ENCODE measurements at places on chromosomes 6 and 20.

GRCh38 chr6:72267470-72267869, 354.4 kb upstream of the KCNQ5 start:
- no peak for DNase-seq

- DNase-seq: no peak
Measured at GRCh38 chr6:46175976-46176375, 5.2 kb upstream of the ENPP5 start.

- no peak for DNase-seq
Measured at GRCh38 chr6:22029171-22029570, 267.7 kb downstream of the PRL start.

DNA sequence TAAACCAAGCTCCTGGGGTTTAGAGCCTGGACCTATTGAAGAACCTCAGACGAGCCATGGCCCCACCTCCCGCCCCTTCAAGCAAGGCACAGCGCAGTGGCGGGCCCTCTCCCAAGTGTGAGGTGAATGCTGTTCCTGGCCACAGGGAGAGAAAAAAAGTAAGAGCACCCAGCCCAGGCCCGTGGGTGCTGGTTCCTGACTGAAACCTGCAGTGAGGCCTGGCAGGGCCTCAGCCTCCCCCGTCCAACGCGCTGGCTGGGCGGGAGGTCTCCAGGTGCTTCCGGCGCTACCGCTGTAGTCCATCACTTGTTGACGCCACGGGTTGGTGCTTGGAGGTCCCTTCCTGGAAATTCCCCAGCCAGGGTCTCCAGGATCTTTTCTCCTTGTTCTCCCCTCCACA, 5.5 kb upstream of the FAM83C start:
- DNase-seq: no peak

DNA sequence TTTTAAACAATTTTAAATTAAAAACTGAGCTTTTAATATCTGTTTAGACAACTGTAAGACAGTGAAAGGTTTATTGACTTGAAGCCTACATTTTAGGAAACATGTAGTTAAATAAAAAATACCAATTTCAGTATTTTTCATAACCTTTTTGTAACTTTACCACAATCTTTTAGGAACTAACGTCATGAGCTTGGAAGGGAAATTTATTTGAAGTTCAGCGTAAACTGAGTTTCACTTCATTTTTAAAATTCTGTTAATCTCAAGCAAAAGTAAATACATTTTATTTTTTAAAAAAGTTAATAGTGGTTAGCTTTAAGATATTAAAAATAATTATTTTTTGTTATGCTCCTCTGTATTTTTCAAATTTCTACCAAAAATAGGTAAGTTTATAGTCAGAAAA, 5.5 kb downstream of the CST7 start:
- no peak for DNase-seq

DNA sequence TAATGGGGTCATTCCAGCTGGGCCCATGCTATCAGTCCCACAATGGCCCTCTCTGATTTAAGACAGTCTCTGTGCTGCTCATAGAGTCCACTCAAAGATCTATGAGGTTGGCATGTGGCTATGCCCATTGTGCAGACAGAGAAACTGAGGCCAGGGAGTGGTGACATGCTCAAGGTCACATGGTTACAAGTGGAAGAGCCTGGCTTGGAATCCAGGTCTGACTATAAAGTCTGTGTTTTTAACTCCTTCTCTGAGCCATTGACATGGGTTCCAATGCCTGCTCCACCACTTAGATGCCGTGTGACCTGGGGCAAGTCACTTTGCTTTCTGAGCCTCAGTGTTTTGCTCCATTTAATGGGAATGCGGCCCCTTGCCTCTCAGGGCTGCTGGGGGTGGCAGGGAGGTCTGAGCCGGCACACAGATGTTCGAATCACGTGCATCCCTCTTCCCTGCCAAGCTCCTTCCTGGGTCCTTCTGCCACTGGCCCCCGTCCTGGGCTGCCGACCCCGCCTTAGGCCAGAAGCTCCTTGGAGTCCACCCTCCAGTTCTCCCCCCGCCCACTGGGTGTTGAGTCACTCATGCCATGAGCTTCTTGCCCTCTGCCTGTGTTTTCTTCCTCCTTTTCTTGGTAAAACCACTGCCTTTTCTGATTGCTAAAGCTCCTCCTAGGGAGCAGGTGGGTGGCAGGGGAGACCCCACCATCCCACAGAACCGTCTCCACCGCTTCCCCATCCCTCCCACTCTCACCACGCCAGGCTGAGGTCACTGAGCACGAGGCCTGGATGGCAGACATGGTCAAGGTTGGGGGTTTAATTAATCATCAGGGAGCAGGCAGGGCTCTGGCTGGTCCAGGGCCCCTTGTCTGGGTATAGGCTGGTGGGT, 35.7 kb downstream of the CEBPB start:
- peak; percentile 70 for DNase-seq

DNA sequence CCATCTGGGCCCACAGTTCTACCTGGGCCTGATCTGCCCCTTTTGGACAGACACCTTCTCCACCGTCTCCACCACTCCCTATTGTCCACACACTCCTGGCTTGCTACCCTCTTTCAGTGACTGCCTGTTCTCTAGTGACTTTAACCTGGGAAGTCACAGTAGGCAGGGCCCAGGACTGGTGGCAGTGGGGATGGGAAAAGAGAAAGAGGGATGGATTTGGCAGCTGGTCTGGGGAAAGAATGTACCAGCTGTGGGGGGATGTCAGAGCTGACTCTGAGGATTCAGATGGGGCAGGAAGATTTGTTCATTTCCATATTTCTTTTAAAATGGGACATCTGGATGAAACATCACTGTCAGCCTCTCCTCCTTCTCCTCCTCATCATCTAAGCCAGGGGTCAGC, 85.5 kb downstream of the SULF2 start:
- DNase-seq: no peak

- DNase-seq: no peak
Measured at GRCh38 chr6:138714493-138714892, 59.1 kb upstream of the CCDC28A start.

DNA sequence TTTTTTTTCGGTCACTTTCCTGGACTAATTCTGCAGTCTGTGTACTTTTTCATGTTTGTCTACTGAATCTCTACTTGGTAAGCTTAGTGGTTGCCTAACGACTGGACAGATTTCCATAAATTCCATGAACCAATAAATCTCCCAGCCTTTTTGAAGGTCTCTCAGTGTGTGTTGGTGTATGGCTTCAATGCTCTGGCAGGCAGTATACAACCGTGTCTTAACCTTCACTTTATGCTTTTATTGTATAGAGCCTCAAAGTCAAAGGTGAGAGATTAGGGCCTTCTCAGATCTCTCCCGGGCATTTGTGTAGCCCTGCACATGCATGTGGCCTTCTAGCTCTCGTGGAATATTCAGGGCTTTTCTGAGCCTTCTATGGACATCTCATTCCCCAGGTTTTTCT, 14.3 kb upstream of the CMTR1 start:
- DNase-seq: no peak

GRCh38 chr20:4153661-4154238, 138.4 kb upstream of the RNF24 start:
- no peak for DNase-seq

- no peak for DNase-seq
Measured at GRCh38 chr6:50785921-50786320, 32.8 kb upstream of the TFAP2B start.

- no peak for DNase-seq
Measured at GRCh38 chr20:219290-220115, 7.6 kb upstream of the DEFB129 start.

DNA sequence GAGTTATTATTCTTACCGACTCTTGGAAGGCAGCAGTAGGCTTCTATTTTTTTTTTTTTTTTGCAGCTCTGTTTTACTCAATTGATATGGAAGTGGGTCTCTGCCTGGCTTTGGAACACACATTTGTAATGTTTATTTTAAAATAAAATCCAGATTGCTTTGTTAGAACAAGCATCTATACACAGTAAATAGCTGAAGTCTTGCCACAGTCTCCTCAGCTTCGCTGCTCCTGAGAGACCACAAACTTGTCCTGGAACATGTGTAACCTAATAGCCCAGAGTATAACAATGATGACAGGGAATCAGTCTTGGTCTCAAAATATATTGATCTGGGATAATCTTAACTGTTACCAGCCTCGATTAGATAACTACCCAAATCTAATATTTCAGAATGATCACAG, 299.8 kb upstream of the NOX3 start:
- no peak for DNase-seq

DNA sequence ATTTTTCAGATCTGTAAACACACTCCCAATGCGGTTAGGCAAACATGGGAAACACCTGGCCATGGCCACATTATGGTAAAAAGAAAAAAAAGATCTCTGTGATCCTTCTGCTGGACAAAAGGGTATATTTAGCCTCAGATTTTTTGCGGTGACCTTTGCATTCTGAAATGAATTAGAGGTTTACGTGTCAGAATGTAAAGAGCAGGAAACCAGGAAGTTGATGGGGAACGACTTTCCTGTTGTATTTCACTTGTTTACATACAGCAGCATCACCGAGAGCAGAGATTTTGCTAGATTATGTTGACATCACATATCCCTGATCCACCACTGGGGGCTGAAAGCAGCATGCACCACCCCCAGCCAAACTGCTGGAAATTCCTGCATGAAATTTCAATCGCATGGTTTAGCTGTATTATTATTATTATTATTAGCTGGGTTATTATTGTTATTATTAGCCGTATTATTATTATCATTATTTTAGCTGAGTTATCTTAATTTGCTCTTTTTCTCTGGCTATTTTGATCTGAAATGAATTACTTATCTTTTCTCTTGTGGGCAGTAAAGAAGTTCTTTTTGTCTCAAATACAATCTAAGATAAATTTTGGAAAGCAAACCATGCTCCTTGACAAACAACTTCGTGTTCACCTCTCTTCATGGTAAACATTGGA, 189.4 kb downstream of the ZFP64 start:
- DNase-seq: no peak

DNA sequence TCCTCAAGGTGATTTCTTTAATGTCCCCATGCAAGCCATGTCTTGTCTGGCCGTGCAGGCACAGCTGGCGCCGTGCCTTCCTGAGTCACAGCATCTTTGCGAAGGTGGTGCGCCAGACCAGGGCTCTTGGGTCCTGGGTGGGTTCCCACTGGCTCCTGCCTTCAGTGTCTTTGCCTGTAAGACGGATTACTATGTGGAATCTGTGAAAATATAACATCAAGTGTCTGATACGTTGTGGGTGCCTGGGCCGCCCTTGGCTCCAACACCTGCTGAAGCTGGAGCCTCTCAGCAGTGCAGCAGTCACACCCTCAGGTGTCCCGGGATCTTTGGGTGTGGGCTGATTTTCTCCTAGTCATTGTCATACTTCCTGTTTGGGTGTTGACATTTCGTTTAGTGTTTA, 3.2 kb downstream of the OSBPL2 start:
- no peak for DNase-seq

DNA sequence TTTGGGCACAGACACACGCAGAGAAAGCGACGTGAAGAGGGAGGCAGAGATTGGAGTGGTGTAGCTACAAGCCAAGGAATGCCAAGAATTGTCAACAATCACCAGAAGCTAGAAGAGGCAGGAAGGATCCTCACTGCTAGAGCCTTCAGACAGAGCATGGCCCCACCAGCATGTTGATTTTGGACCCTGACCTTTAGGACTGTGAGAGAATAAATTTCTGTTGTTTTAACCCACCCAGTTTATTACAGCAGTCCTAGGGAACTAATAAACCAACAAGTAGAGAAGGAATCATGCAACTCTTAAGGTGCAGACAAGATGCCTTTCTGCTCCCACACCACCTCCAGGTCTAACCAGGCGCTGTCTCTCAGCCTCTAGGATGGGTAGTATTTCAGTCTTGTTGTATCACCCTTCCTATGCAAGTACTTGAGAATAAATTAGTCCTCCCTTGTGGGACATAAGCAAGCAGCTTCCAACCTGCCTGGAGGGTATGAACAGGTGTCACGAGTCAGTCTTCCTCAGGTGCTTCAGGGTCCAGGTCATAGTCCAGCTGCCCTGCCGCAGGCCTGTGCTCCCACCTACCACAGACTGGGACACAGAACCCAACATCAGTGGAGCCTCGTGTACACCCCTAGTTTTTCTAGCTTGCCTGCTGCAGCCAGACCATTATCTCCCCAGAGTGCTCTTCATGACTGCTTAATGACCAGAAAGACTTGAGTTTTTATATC, 46.4 kb upstream of the CCN2 start:
- DNase-seq: no peak

DNA sequence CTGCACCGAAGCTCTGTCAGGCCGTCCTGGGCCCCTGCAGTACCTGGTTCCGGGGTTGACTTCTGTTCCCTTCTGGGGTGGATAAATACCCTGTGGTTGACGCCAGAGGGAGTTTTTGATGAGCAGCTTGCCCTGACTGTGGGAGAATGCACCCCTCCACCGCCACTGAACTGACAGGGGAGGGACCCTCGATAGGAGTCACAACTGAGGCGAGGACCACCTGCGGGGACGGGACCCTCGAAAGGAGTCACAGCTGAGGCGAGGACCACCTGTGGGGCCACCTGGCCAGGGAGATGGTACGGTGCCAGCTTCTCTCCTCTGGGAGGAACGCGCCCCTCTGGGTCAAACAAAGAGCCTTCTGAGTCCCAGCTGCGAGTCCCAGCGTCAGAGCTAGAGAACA, 100.1 kb upstream of the FRMD1 start:
- no peak for DNase-seq

GRCh38 chr20:33521461-33521860, 31.6 kb downstream of the CBFA2T2 start:
- no peak for DNase-seq

DNA sequence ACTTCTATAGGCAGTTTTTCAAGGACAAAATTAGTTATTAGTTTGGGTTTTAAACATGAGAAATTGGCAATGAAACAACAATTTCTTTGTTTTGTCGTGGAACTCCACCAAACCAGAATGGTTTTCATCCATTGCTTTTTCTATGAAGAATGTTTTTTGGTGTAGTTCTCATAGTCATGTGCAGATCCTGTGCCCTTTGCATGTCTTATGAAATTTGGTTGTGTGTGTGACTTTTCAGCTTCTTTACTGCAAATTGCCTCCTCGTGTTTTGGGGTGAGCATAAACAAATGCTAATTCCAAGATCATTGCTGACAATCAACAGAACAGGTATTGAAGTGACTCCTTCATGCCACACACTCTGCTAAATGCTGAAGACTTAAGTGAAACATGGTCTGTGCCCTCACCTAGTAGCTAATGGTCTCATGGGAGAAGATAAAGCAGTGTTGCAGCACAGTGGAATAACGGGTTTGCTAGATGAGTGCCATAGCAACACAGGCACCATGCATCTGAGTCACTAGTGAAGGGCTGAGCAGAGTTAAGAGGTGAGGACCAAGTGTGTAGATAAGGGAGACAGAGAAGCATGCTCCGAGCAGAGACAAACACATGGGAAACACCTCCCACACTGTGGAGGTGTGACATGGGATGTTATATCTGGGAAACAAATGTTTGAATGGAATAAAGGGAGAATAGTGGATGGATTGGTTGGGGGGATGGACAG, 120.0 kb downstream of the SLC16A10 start:
- DNase-seq: peak; percentile 76

DNA sequence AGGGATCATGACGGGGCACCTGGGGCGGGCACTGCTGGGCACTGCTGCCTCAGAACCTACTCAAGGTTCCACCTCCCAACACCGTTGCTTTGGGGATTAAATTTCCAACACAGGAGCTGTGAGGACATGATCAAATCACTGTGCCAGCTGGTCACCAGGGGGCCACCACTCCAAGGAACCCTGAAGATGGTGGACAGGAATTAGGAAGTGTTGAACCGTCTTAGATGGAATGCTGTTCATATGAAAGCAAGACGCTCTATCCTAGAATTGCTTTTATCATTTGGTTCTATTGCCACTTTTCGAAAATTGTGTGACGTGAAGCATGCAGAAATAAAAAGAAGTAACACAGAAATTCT, 140.3 kb downstream of the DLL1 start:
- DNase-seq: no peak

GRCh38 chr20:56957737-56958553, 308.5 kb downstream of the BMP7 start:
- DNase-seq: no peak
